ENCODE measurements at places on chromosomes 13 and 19. TPM values are rescaled to one million over a fixed set of nuclear protein-coding genes. Genes with fewer than 3 reads are reported as not detected.
A peak's percentile ranks its signal among the peaks of the same experiment; 100 is the strongest.

Gene SHISA7
- total RNA-seq = 0.29 TPM

Gene MAB21L1
- total RNA-seq = 11.8 TPM

Gene CYP2F1
- total RNA-seq = not detected

Gene PLPP2
- 166 TPM for total RNA-seq

Gene XAB2
- total RNA-seq = 49.0 TPM

- no peak overlapping the region for H3K4me3 ChIP-seq
- no peaks in the 10 kb centered on the region for H3K27me3 ChIP-seq
- H3K4me1 ChIP-seq = no peaks in the 10 kb centered on the region
Observed at GRCh38 chr13:73201626-73202025, 142.8 kb downstream of the KLF5 start.

- DNase-seq = peak; percentile 50
- H3K27me3 ChIP-seq = no peaks in the 10 kb centered on the region
- H3K27ac ChIP-seq = peak overlapping the region; percentile 73
- no peak overlapping the region for H3K4me3 ChIP-seq
Observed at GRCh38 chr13:73065665-73066340, 7.0 kb downstream of the KLF5 start.

DNA sequence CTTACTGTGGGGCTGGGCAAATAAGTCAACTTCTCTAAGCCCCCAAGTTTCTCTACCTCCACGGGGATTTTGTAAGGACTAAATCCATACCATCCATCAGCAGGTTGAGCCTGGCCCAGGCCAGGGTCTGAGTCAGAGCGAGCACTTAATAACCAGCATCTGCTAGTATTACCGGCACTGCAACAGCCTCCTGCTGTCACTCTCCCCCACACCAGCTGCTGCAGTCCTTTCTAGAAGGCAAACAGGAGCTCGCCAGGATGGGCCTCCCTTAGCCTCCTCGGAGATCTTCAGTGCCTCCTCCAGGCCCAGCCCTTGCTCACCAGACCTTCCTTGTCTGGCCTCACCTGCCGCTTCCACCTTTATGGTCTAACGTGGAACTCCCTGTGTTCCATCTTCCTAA is 3.2 kb downstream of the NAPA start:
- H3K4me1 ChIP-seq = peaks cover 38% of the 10 kb centered on the region
- H3K27me3 ChIP-seq = no peaks in the 10 kb centered on the region
- DNase-seq = no peak
- H3K27ac ChIP-seq = peak overlapping the region; percentile 99
- no peaks in the 10 kb centered on the region for H3K36me3 ChIP-seq

DNA sequence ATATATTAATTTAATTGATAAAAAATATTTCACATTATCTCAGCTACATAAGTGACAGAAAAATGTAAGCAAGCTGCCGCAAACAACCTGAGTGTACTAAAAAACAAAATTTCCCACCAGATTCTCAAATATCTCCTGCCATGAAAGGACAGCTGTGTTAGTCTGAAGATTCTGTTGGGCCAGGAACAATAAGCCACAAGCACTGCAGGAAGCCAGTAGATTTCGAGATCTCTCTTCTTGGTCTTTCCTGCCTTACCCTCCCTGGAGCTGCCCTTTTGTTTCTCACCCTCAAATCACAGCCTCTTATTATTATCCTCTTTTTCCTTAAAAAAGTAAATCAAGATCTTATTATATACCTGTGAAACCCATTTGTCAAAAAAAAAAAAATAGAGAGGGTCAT is 165.6 kb downstream of the EFNB2 start:
- H3K36me3 ChIP-seq = no peaks in the 10 kb centered on the region
- no peak overlapping the region for H3K27ac ChIP-seq
- DNase-seq = no peak
- H3K4me1 ChIP-seq = no peaks in the 10 kb centered on the region

DNA sequence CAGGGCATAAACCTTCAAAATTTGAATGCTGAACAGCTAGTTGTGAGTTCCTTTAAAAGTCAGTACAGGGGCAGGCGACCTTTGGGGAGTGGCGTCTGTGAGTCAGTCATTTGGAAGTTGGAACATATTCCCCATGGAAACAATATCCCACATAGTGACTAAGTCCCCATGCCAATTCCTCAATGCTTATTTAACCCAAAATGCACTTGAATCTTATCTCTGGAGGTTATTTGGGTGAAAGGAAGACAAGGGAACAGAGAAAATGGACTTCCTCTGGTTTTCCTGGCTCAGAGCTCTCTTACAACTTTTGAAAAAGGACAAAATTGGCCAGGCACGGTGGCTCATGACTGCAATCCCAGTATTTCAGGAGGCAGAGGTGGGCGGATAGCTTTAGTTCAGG is 479.2 kb upstream of the NBEA start:
- no peak overlapping the region for H3K4me3 ChIP-seq
- no peak for DNase-seq
- H3K27me3 ChIP-seq = no peaks in the 10 kb centered on the region
- no peaks in the 10 kb centered on the region for H3K36me3 ChIP-seq

GRCh38 chr19:12865746-12866415 is 15.4 kb downstream of the DNASE2 start:
- H3K4me1 ChIP-seq = no peaks in the 10 kb centered on the region
- H3K36me3 ChIP-seq = no peaks in the 10 kb centered on the region
- no peak for DNase-seq
- H3K27ac ChIP-seq = no peak overlapping the region

DNA sequence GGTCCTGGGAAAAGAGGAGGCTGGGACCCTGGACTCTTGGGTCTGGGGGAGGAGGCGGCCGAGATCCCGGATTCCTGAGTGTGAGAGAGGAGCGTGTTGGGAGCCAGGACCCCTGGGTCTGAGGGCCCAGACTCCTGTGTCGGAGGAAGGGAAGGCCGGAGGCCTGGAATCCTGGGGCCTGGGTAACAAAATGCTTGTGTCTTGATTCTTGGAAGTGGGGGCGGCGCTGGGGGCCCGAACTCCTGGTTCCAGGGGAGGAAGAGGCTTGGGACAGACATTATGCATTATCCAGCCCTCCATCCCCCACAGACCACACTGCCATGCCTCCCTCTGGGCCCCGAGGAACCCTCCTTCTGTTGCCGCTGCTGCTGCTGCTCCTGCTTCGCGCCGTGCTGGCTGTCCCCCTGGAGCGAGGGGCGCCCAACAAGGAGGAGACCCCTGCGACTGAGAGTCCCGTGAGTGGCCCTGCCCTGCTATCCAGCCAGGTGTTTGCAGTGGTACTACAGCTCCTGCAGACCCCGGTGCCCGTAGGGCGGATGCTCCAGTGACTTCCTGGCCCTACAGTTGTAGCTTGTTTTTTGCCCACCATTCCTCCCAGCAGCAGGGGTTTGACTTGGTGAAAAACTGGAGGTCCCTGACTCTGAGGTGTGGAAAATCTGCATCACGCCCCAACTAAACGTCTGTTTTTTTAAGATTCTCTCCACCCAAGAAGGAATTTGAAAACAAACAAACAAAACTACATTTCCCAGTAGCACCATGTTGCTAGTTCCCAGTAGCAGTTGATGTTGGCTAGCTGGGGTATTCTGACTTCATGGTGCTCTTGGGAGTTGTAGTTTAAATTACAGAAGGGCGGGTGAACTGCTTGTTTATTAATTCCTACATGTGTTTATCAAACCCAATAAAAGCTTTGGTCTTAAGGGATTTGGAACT is 630 bp downstream of the NUCB1 start:
- H3K27me3 ChIP-seq = no peaks in the 10 kb centered on the region
- peak; percentile 32 for DNase-seq
- H3K4me1 ChIP-seq = peaks cover 17% of the 10 kb centered on the region
- H3K27ac ChIP-seq = peak overlapping the region; percentile 89

DNA sequence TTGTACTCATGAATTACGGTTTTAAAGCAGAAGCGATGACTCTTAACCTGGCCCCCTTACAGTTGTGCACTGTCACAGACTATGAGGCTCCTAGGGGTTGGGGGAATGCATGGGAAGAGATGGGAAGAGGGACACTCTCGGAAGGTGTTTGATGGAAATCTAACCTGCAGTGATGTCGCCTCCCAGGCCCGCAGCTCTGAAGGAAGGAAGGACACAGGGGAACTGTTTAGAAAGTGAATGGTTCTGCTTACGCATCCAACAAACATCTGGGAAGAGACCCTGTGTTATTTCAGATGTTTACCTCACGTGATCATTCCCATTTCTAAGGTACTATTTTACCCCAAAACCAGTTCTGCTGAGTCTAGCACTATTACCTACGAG is 48.0 kb upstream of the SLC7A9 start:
- no peaks in the 10 kb centered on the region for H3K27me3 ChIP-seq
- no peaks in the 10 kb centered on the region for H3K4me1 ChIP-seq
- no peak for DNase-seq
- no peak overlapping the region for H3K27ac ChIP-seq

DNA sequence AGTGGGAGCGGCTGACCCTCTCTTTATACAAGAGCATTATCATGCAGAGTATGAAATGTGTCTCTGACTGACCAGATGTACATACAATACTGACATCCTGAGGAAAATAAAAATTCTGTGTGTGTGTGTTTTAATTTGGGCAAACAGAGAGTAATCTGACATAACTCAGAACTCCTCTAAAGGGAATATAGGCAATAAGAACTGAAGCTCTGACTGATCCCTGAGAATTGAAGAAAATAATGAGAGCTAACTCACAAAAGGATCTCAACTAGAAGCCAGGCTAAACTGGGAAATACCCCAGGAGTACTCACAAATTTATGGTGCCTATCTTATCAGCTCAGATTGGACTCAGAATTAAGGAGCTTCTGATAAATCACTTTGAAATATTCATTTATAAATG is 539.9 kb downstream of the OLFM4 start:
- no peaks in the 10 kb centered on the region for H3K4me1 ChIP-seq
- H3K4me3 ChIP-seq = no peak overlapping the region
- H3K27me3 ChIP-seq = no peaks in the 10 kb centered on the region
- DNase-seq = no peak
- no peaks in the 10 kb centered on the region for H3K36me3 ChIP-seq
- no peak overlapping the region for H3K27ac ChIP-seq

DNA sequence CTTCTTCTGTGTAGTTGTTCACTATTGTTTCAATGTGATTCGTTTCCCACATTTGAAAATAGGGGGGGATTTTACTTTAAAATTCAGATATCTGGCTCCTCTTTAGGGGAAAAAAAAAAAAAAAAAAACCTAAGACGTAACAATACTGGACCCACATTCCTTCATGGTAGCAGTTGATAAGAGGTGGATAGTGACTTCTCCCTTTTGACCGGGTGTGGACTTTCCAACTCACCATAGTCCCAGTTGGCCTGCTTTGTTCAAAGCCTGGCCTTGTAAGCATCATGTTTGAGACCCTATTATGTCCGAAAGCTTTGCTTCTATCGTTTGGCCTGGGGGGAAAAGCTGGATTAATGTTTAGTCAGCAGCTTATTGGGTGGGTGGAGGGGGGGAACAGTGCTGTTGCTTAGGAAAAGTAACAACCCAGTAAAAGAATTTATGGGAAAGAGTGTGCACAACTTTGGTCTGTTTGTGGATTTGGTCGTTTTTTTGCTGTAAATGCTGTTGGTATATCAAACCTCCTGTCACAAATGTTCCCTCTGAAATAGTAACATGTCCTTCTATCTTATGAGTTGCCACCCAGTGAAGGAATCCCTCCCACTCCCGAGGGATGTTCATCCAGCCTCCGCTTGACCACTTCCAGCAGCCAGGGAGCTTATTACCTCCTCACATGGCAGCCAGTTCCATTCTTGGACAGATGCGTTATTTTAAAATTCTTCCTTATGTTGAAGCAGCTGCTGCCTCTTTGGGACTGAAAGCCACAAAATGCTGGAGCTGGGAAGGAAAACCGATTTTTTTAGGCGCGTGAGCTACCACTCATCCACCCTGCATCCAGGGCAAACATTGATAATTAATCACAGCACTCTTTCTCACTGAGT is 10.4 kb downstream of the SAMD4B start:
- no peaks in the 10 kb centered on the region for H3K36me3 ChIP-seq
- H3K27ac ChIP-seq = peak overlapping the region; percentile 77
- H3K4me1 ChIP-seq = no peaks in the 10 kb centered on the region
- DNase-seq = no peak
- no peak overlapping the region for H3K4me3 ChIP-seq
- H3K27me3 ChIP-seq = no peaks in the 10 kb centered on the region

GRCh38 chr13:50843257-50844083 is at the start of gene DLEU7:
DLEU7 (minus strand) TSS chr13:50843692; CDS start chr13:50843646, 46 bp downstream.
- no peak within 1 kb of the TSS for H3K27ac ChIP-seq
- H3K27me3 ChIP-seq = peaks cover 14% of the 10 kb centered on the region
- H3K4me3 ChIP-seq = no peak within 1 kb of the TSS
- no peaks in the 10 kb centered on the region for H3K4me1 ChIP-seq
- DNase-seq = no peak

- peaks cover 12% of the 10 kb centered on the region for H3K4me1 ChIP-seq
- no peaks in the 10 kb centered on the region for H3K36me3 ChIP-seq
- DNase-seq = no peak
- H3K27me3 ChIP-seq = no peaks in the 10 kb centered on the region
- peak overlapping the region; percentile 87 for H3K27ac ChIP-seq
Observed at GRCh38 chr13:113491418-113491883, 940 bp upstream of the DCUN1D2 start.

DNA sequence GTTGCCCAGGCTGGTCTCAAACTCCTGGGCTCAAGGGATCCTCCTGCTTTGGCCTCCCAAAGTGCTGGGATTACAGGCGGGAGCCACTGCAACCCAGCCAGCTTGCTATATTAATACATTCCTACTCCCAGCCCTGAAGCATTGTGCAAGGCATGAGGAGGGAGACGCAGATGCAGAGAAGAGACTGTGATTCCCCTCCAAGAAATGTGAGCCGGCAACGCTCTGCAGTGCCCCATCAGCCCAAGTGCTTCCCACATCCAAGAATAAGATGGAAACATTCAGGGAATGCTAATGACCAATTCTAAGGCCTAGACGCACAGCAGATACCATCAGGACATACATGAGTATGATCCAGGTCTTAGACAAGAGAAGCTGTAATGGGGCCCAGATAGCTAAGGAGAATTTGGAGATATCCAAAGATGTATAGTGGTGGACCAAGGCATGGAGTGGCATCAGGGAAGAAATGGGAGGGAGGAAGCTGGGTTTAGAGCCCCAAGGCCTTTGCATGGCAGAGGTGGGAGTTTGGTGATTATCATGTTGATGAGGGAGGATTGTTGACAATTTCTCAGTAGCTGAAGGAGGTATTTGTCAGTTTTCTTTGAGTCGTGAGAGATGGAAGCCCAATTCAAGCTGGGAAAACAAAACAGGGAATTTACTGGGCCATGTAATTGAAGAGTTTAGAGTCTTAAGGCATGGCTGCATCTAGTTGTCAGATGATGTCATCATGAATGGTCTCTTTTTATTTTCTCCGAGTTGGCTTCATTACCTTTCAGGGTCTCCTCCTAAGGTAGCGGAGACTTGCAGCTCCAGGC is 2.9 kb downstream of the PPM1N start:
- H3K27ac ChIP-seq = no peak overlapping the region
- peaks cover 7% of the 10 kb centered on the region for H3K27me3 ChIP-seq
- no peak for DNase-seq
- H3K4me1 ChIP-seq = no peaks in the 10 kb centered on the region

DNA sequence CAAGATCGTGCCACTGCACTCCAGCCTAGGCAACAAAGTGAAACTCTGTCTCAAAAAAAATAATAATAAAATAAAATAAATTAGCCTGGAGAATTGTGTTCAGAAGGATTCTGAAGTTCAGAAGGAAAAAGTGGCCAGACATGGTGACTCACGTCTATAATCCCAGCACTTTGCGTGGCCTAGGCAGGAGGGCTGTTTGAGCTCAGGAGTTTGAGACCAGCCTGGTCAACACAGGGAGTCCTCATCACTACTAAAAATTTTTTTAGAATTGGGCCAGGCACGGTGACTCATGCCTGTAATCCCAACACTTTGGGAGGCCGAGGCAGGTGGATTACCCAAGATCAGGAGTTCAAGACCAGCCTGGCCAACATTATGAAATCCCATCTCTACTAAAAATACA is 6.0 kb downstream of the RDH8 start:
- no peak for DNase-seq
- no peaks in the 10 kb centered on the region for H3K27me3 ChIP-seq
- no peak overlapping the region for H3K27ac ChIP-seq
- no peak overlapping the region for H3K4me3 ChIP-seq
- no peaks in the 10 kb centered on the region for H3K36me3 ChIP-seq

Data from breast epithelium (tissue), 4 donors.